CD4-positive, alpha-beta T cell (primary cell): ENCODE measurements at places on chromosomes 13 and 19. TPM values are rescaled to one million over a fixed set of nuclear protein-coding genes. Genes with fewer than 3 reads are reported as not detected.

The ABHD13 gene
- total RNA-seq, result 18.6 TPM

DNA sequence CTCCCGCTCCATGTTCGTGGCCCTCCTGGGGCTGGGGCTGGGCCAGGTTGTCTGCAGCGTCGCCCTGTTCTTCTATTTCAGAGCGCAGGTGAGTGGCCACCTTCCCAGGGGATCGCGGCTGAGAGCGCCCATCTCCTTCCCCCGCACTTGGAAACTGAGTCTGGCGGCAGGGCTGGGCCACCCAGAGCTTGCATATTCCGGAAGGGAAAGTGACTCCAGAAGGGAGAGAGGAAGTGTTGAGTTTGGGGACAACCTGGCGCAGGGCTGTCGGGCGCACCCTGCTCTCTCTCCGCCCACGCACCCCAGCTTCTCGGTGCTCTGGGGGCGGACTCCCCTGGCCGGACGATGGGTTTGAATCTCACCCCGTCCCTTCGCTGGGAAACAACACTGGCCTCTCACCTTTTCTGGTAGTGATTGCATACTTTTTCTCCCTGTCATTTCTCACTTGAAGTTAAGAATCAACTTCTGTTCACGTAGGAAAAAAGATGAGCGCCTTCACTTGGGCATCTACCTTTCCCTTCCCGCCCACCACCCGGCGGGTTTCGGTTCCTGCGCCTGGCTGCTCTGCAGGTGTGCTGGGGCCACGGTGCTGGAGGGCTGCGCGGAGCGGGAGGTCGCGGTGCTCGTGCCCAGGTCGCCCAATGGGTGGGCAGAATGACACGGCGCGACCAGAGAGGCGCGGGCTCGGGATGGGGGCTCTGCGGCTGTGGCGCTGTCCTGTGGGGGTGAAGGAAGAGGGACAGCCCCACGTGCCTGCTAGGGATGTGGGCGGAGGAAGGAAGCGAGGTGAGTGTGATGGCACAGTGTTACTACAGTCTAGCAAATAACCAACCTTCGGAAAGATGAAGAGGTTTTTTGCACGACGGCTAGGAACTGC lies 721 bp downstream of the TNFSF11 start:
- H3K27ac ChIP-seq, result no peak overlapping the region
- H3K4me1 ChIP-seq, result peaks cover 24% of the 10 kb centered on the region
- H3K36me3 ChIP-seq, result no peaks in the 10 kb centered on the region
- H3K27me3 ChIP-seq, result no peaks in the 10 kb centered on the region
- DNase-seq, result no peak

GRCh38 chr19:2176337-2176994 lies 12.7 kb downstream of the DOT1L start:
- H3K36me3 ChIP-seq, result peaks cover 19% of the 10 kb centered on the region
- peaks cover 11% of the 10 kb centered on the region for H3K4me1 ChIP-seq
- H3K27me3 ChIP-seq, result no peaks in the 10 kb centered on the region

DNA sequence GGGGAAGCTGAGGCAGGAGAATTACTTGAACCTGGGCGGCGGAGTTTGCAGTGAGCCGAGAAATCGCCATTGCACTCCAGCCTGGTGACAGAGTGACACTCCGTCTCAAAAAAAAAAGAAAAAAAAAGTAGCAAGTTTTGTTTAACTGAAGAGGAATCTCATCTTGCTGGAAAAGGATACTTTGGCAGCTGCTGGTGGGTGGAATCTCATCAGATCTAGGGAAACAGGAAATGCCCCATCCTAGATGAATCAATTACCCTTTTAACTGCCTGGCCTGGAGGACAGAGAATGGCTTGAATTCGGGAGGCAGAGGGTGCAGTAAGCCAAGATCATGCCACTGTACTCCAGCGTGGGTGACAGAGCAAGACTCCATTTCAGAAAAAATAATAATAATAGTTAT lies 8.4 kb downstream of the ZNF320 start:
- no peak for DNase-seq
- no peaks in the 10 kb centered on the region for H3K27me3 ChIP-seq
- H3K4me1 ChIP-seq, result no peaks in the 10 kb centered on the region
- H3K36me3 ChIP-seq, result peaks cover 42% of the 10 kb centered on the region
